GOT3 (cell line): ENCODE measurements at places on chromosomes 16 and 17.

DNA sequence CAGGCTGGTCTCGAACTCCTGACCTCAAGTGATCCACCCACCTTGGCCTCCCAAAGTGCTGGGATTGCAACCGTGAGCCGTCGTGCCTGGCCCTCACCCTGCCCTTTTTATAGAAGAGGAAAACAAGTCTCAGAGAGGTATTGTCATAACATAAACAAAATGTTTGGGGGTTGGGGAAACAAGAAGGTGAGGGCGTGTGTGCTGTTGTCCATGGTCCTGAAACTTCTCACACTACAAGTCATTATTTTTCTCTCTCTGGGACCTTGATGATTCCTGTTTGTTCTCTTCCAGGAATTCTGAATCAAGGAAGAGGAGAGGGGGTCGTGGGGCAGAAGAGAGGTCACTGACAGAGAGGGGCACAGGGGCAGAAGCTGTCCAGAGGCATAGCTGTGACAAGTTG, 160.2 kb upstream of the LHX1 start:
- no peak for DNase-seq

- no peak for DNase-seq
These were observed 112.1 kb downstream of the UTP18 start for GRCh38 chr17:51372345-51373004.

- DNase-seq: no peak
These were observed 16.0 kb downstream of the ENGASE start for GRCh38 chr17:79090443-79091225.

GRCh38 chr17:81427173-81428120, 32.2 kb downstream of the BAHCC1 start:
- no peak for DNase-seq

- DNase-seq: no peak
These were observed 45.8 kb downstream of the NOS2 start for GRCh38 chr17:27754549-27754948.
